ENCODE measurements at places on chromosomes 2 and 18. TPM values are rescaled to one million over a fixed set of nuclear protein-coding genes. Genes with fewer than 3 reads are reported as not detected.

The MROH2A gene
- not detected for total RNA-seq

The GPR45 gene
- total RNA-seq: not detected

The ZNF892 gene
- total RNA-seq: 3.5 TPM

The PLCD4 gene
- total RNA-seq: 0.52 TPM

GRCh38 chr18:34632321-34632720, 77.8 kb upstream of the DTNA start:
- ATAC-seq: no peak

GRCh38 chr2:24085200-24085489, 511 bp upstream of the TP53I3 start:
- no peak for ATAC-seq

- no peak for ATAC-seq
Observed at GRCh38 chr2:44936715-44937687, 4.5 kb upstream of the SIX3 start.

DNA sequence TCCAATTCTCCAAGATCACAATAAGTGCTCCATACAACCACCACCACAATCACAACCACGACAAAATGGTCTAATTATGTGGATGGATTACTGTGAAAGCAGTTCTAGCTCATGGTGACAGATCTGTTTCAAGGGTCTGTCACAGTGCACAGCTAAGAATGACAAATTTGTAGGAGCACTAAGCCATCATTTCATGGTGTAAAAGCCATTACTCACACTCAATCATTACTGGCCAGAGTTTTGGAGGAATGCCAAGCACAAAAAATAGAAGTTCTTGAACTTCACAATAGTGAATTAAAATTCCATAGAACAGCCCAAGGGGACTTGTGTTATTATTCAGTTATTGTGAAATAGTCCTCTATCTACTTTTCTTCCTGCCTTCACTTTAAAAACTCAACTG, 2.3 kb downstream of the CPS1 start:
- no peak for ATAC-seq

DNA sequence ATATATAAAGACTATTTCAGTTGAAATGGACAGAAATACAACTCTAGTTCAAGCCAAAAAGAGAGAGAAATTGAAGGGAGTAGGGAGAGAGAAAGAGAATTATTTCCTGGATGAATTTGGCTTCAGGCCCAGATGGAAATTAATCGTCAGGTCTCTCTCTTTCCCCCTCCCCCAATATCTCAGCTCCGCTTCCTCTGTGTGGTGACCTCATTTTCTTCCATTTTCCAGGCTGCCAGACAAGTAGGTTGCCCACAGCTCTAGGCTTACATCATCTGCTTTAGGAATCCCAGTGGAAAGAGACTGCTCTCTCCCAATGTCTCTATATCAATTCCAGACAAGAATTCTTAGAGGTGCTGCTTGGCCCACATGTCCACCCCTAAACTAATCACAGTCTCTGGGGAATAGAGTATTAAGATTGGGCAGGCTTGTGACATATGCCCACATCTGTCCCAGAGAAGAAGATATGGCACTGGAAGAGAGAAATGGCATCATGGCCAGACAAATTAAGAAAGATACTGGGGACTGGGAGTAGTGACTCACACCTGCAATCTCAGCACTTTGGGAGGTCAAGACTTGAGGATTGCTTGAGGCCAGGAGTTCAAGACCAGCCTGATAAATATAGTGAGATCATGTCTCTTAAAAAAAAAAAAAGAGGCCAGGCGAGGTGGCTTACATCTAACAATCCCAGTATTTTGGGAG, 37.2 kb upstream of the CFAP36 start:
- no peak for ATAC-seq

- ATAC-seq: no peak
Observed at GRCh38 chr2:16102976-16103380, 162.6 kb downstream of the MYCN start.

DNA sequence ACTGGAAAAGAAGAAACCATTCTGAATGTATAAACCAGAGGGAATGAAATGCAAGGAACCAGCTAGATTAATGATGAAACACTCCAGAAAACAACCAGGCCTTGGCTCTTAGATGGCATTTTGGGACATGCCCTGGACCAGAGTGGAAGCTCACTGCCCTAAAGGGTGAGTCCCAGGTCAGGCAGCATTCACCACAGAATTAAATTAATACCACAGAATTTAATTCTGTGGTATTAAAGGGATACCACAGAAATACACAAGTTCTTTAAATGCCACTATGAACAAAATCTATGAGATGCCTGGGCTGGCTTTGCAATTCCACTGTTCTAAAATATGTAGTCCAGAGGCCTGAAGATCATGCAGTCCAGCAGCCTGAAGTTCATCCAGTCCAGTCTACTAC, 122.3 kb upstream of the KYNU start:
- ATAC-seq: no peak

DNA sequence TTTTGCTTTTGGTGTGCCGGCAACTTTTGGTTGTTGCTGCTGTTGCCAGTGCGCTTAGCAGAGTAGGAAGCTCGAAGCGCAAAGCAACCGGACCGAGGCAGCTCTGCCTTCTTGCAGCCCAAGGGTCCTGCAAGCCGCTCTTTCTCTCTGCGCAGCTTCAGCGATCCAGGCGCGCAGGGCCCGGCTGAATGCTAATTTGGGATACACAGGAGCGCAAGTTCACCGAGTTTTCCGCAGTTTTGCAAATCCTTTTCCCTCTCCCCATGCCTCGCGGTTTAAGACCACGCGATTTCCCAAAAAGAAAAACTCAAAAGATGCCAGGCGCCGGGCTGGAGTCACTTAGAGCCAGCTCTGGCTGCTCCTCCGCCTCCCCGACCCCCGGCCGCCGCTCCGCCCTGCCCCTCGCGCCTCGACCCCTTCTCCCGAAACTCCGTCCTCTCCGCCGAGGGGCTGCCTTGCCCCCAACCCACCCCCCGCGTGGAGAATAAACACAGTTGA, 13.5 kb upstream of the SIX3 start:
- ATAC-seq: no peak

DNA sequence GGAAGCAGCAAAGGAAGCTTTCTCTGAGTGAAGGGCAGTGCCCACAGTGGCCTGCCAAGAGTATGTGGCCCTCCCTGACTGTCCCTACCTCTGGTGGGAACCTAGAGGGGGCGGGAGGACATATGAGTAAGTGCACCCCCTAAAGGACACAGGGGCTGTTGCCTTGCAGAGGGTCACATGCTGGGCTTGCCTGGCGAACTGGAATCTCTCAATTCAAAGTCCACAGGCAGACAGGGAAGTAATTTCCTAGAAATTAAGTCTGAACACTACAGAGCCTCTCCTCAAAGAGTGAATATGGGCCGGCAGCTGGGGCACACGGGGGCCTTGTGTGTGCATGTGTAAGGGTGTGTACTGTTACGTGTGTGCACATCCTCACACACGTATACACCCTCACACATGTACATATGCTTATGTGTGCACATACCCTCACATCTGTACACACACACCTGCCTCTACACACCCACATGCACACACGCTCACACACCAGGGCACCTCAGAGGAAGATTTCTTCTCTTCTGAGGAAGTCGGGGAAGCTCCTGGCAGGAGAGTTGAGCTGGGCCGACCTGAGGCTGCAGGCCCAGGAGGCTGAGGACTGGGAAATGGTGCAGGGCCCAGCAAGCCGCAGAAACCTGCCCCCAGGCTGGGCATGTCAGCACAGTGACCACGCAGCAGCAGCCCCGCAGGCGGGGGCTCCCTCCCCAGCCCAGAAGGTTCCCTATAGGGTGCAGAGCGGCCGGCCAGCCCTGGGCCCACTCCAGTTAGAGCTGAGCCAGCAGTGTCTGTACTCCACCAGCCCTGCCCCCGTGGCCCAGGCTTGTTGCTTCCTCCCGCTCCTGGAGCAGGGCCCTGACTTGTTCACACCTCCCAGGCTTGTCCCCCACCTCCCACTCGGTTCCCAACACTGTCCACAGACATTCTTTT, 77.4 kb upstream of the TAF1B start:
- ATAC-seq: no peak

DNA sequence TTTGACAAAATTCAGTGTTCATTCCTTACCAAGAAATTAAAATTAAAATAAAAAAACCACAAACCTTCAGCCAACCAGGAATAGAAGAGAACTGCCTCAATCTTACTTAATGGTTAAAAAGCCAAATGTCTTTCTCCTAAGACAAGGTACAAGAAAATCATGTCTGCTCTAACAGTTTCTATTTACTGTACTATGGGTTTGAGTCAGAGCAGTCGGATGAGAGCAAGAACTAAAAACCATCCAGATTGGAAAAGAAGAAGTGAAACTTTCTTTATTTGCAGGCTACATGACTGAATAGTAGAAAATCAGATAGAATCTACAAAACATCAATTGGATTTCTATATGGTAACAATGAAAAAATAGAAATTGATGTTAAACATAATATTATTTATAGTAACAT, 555.5 kb upstream of the TNP1 start:
- ATAC-seq: no peak

GRCh38 chr2:187985923-187986322, 305.8 kb upstream of the GULP1 start:
- ATAC-seq: no peak

DNA sequence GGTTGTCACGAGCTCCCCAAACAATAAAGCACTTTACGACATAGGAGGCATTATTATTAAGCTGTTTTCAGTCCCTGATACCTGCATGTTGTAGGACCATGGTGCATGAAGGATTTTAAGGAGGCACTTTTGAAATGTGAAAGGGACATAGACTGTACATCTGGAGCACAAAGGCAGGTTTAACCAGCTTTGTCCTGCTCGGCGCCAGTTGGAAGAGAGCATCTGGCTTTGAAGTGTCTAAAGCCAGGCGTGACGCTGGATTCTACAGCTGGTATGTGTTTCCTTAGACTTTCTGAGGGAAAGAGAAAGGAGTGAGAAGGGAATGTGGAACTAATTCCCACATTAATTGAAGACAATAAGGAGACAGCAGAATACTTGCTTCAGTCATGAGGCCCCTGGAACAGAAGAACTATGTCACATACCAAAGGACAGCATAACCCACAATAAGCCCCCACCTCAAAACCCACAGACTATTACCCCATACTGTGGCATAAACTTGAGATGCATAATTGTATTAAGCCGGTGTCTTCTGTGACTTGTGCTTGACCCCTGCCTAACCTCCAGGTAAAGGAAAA, 381.0 kb upstream of the MEX3C start:
- ATAC-seq: no peak

DNA sequence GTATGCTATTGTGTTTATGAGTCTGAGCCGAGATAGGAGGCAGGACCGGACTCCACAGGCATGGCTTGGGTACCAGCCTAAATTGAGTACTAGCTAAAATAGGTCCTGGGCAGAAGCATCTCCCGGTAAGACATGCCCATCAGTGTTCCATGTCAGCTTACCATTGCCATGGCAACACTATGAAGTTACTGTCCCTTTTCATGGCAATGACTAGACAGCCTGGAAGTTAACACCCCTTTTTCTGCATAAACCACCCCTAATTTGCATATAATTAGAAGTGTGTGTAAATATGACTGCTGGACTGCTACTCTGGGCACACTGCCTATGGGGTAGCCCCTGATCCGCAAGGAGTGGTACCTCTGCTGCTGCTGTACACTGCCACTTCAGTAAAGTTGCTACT, 1005.1 kb upstream of the FAM98A start:
- no peak for ATAC-seq

- peak; percentile 36 for ATAC-seq
Observed at GRCh38 chr2:168431301-168432024, 24.6 kb upstream of the CERS6 start.

- ATAC-seq: peak; percentile 72
Observed at GRCh38 chr2:205984381-205984780, 101.6 kb downstream of the INO80D start.

DNA sequence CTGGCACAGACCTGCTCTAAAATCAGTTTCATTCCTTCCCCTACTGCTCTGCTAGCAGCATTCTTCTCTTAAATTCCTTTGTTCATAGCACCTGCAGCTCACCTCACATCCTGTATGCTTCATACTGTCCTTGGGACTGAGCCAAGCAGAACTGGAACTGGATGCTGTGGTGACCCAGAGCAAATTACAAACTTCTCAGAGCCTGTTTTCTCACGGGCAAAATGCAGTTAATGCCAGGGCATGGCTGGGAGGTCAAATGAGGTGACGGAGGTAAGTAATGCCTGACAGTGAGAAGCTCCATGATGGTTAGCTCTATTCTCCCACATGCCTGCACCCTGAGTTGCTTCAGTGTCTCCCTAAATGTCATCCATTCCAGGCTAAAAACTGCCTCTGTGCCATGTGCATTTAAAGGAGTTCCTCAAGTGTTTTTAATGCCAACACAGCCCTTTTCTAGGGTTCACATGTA, 29.7 kb downstream of the C2orf42 start:
- no peak for ATAC-seq

DNA sequence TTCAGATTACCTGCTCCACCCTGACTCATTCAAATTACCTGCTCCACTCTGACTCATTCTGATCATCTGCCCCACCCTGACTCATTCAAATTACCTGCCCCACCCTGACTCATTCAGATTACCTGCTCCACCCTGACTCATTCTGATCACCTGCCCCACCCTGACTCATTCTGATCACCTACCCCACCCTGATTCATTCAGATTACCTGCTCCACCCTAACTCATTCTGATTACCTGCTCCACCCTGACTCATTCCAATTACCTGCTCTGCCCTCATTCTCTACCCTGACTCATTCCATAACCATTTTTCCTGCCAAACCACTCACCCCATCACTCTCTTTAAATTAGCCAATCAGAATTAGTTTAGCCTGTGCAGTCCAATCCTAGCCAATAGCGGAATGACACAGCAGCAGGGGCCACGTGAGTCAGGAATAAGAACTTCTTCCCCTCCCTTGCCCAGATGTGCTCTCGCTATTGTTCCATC, 26.2 kb downstream of the CFAP53 start:
- ATAC-seq: peak; percentile 85

DNA sequence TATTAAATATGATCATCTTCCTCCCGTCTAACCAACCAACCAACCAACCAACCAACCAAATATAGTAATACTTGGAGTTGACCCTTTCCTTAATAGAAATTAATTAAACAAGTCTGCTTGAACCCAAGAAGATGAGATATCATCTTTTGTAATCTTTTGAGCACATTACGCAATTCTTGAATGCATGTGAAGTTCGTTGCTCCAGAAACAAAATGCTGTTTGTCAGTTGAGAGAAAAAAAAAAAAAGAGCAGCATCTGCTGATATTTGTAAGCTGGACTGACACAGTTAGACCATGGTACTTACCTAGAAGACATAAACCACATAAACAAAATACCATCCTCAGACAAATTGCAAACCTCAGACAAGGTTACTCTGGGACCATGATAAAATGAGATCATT, 9.2 kb upstream of the SERPINB2 start:
- no peak for ATAC-seq
